ENCODE measurements at places on chromosomes 4 and X. TPM values are rescaled to one million over a fixed set of nuclear protein-coding genes. Genes with fewer than 3 reads are reported as not detected.

DNA sequence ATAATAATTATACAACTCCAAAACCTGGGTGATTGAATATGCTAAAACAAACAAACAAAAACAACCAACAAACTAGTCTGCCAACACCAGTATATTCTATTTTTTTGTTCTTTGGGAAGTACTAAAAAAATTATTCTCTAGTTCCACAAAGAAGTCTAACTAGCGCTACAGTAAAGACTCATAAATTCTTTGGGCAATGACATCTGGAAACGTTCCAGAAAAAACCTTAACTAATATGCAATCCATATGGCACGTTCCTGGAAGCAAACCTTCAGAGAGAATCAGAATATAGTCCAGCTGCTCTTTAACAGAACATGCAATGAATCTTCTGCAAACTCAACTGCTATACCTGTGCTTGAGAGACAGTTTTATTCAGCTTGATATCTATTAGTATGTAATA, 500.1 kb downstream of the TRAM1L1 start:
- DNase-seq: no peak

- DNase-seq: no peak
These were observed 4.2 kb downstream of the PDHA1 start for GRCh38 chrX:19347916-19348315.

DNA sequence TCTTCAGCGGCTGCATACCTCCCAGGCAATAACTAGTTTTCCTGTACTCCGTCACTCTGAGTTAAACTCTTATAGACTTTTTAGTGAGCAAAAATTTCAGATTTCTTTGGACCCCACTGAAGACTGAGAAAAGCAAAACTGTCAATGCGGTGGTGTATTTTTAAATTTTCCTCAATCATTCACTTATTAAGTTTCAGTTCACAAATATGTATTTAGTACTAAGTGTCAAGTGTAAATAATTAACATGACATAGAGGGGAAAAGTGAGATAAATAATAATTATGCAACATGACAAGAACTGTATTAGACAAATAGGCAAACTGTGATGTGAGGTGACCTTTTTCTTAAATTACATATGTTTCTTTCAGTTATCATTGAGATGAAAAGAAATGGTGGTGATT, 124.4 kb downstream of the NAF1 start:
- no peak for DNase-seq

GRCh38 chr4:174388461-174389145, 104.9 kb downstream of the CEP44 start:
- no peak for DNase-seq

DNA sequence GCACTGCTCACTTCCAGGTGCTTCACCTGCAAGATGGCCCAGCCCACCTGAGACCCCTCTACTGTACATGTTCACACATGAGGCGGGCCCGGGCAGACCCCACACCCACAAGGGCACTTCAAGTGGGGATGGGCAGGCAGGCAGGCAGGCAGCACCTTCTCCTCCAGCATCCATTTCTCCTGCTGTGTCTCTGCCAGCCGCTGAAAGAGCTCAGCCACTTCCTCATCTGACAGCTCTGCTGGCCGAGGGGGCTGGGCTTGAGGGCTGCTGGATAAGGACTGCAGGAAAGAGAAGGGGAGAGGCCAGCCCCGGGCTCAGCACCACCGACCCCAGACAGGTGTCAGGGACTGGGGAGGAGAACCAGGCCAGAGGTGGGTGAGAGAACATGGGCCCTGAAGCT, 4.4 kb upstream of the KCND1 start:
- DNase-seq: no peak

DNA sequence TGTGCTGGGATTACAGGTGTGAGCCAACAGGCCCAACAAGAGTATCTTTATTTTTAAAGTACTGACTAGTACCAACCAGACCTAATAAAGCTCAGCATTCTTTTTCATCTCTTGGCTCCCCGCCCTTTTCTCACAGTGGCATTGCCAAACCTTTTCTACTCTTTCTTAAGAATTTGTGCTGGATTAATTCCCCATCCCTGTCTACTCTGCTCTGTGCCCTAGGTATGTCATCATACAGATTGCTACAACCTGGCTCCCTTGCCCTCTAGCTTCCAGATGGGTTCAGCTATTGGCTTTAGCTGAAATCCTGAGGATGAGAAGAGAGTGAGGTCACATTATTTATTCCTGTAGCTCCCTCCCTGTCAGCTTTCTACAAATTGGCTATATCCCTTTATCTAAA, 34.9 kb upstream of the CCNI start:
- DNase-seq: peak; percentile 78

DNA sequence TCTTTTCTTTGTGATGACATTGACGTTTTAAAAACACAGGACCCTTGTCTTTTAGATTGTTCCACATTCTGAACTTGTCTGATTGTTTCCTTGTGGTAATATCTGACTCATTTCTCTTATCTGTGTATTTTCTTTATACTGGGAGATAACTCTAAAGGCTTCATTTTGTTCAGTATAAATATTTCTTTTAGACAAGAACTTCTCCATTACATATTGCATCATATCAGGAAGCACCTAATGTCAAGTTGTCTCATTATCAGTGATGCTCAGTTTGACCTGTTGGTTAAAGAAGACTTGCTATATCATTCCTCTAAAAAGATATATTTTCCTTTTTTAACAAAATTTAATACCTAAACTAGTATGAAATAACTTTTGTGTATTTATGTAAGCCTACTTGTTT, 152.3 kb upstream of the BMP3 start:
- no peak for DNase-seq

DNA sequence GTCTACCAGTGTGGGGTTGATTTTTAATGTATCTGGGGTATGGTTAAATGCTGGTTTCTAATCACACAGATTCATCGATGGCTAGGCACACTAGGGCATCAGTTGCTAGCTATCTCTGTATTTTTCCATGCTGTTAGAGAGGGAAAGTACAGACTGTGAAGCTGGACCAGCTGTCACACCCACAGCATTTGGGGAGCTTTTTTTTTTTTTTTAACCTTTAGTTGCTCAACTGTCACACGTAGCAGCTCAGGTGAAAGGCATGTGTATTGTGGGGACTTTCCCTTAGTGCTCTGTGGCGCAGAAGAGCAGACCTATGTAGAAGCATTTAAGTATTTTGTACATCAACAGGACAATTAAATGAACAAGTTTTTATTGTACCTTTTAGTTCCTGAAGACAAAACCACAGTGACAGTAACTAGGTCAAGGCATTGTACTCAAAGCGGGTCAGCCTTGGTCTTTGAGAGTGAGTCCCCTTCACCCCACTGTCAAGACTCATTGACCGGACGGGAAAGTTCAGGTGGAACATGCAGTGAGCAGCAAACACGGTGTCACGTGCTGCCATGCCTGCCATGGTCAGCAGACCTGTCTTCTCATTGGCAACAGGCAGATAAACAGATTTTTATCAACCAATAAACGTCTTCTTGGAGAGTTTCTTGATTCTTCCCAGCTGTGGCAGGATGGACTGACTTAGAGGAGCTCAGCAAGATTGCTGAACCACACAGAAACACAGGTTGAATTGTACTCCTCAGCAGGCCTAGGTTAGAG, 65.3 kb downstream of the CASP3 start:
- no peak for DNase-seq

DNA sequence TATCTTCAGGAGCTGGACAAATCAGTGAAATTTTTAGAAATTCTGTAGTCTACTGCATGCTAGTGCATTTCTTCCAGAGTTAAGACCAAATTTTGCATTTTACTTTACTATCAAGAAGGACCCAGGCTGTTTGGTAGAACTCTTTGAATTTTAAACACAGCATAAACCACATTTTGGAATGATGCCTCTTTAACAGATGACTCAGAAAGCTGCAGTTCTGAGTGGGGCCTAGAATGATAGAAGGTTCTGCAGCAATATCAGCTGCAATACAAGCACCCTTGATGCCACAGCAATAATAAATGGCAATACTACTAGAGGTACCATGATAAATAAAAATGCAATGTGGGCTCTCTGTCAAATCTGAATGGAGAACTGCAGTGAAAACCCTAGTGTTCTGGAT, 198.7 kb downstream of the TMA16 start:
- DNase-seq: no peak

DNA sequence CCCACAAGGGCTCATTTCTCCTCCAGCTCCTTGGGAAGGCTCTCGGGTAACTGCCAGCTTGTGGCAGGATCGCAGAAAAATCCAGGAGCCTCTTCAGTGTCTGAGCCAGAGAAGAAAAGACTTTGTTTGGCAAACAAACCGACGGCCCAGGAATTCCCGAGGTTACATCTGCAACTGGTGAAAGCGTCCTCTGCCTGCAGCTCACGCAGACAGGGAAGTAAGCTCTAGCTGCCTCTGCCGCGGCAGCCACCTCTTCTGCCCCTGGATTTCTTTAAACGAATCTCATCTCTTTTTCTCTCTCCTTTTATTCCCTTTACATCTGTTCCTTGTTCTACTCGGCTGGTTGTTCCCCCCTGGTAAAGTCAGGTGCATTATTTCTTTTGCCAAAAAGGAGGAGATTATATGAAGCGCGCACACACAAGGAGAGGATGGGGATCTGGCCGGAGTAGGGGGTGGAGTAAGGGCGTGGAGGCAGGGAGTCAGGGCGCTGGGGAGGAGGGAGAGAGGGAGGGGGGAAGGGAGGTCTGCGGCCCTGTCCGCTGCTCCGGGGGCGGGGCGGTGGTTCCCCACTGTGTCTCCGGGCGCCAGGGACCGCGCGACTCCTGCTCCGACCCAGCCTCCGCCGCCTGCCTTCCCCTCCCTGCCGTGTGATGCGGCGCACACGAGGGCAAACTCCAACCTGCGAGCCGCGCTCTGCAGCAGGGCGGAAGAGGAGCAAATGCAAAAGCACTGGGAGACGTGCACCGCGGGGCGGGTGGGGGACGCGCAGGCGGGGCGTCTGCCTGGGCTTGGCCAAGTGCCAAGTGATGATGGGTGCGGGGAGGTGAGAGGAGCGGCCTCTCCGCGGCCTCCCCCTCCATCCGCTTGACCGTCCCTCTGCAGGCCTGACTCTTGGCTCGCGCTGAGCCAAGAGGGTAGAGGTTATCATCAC, at the start of gene DCHS2:
TSS of gene DCHS2 (minus strand) at position 459 of the 931 bp plus-strand sequence. CDS start at position 15, 444 bp downstream.
- no peak for DNase-seq

DNA sequence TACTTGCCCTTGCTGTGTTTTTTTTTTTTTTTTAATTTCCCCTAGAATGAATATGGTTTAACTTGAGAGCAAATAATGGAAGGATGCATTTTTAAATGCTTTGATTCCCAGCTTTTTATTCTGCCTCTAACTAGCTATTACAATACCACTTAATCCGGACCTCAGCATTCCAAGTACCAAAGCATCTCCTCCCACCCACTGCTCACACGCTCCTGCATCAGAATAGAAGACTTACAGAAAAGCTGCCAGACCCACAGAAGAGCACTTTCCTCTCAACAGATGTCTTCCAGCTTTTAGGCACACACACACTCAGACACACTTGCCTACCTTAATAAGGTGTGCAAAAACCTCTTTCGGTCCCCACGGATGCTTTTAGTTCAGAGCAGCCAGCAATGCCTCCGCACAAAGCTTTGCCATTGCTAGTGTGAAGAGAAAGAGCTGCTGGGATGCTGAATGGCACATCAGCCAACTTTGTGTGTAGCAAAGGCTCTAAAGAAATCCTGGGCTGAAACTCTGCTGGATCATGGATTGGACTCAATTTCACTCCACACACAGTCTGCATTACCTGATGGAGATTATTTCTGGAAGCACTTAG, 1056.2 kb downstream of the DMD start:
- no peak for DNase-seq

GRCh38 chr4:25670991-25671390, 15.3 kb downstream of the SLC34A2 start:
- DNase-seq: no peak

- no peak for DNase-seq
These were observed 234.3 kb downstream of the SCFD2 start for GRCh38 chr4:53131562-53131925.

- no peak for DNase-seq
These were observed 1427.5 kb downstream of the ADGRL3 start for GRCh38 chr4:62627671-62628070.

Gene SPOCK3
- total RNA-seq: not detected

Gene ADGRL3
- 4.2 TPM for total RNA-seq

Gene PIGA
- 9.8 TPM for total RNA-seq

Gene TMSB15C
- 1.8 TPM for total RNA-seq

Gene MSX1
- 5.4 TPM for total RNA-seq

Gene SPACA5
- total RNA-seq: not detected

Gene PHF8
- total RNA-seq: 25.3 TPM

Gene TBX22
- not detected for total RNA-seq
